Vagina (tissue), 2 donors: ENCODE measurements at places on chromosomes 1 and 21.

DNA sequence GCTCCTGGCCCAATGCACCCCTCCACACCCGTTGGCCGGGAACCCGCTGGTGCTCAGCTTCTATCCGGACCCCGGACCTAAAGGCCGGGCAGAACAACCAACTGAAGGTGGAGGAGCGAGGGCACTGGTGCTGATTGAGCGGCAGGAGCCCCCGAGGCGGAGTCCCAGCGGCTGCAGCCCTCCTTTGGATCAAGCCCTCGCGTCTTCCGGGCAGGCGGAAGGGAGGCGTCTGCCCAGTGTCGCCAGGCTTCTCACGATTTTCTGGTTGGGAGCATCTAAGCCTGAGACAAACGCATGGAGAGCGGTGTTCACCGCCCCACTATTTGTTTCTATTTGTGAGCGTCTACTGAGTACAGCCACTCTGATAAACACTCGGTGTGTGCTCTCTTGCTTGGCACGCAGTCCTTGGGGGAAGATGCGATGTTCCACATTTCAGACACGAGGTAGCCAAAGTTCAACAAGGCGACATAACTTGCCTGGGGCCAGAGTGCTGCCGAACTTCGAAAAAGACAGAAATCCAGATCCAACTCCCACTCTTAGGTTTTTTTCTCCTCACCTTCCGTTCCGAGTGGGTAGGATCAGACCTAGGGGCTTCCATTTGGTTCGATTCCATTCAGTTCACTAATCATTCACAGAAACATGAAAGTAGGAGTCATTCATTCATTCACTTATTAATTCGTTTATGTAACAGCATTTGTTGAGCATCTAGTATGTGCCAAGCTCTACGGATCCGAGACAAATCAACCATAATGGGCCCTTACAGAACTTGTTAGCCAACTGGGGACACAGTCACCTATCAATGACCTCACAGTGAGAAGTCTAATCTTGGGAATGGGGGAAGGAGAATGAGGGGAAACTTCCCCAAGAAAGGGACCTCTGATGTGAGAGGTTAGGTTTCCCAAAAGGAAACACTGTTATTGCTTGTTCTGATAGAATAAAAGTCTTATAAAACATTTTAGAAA lies 4.9 kb upstream of the DMRTA2 start:
- no peak overlapping the region for H3K4me3 ChIP-seq
- H3K27ac ChIP-seq: no peak overlapping the region
- H3K4me1 ChIP-seq: peaks cover 45% of the 10 kb centered on the region

- no peaks in the 10 kb centered on the region for H3K27me3 ChIP-seq
- no peaks in the 10 kb centered on the region for H3K4me1 ChIP-seq
- no peak for DNase-seq
- no peaks in the 10 kb centered on the region for H3K36me3 ChIP-seq
Observed at GRCh38 chr1:175708787-175709186, 34.6 kb downstream of the TNR start.

DNA sequence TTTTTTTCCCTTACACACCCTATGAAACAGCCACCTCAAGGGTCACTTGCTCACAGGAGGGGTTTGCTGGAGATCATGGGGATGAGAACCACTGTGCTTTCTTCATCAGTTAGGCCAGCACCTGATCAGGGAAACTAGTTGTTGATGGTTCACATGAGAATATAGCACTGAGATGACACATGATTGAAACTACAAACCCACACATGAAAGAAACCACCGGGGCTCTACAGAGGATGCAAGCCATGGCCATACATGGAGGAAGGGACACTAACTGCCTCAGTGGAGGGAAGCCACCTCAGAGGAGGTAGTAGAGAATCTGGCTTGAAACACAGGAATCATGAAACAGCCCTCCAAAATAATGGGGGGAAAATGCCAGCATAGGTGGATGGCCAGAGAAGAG lies 63.2 kb downstream of the PRKAB2 start:
- H3K36me3 ChIP-seq: no peaks in the 10 kb centered on the region
- H3K27ac ChIP-seq: no peak overlapping the region
- H3K27me3 ChIP-seq: no peaks in the 10 kb centered on the region
- no peak overlapping the region for H3K4me3 ChIP-seq
- H3K4me1 ChIP-seq: no peaks in the 10 kb centered on the region

DNA sequence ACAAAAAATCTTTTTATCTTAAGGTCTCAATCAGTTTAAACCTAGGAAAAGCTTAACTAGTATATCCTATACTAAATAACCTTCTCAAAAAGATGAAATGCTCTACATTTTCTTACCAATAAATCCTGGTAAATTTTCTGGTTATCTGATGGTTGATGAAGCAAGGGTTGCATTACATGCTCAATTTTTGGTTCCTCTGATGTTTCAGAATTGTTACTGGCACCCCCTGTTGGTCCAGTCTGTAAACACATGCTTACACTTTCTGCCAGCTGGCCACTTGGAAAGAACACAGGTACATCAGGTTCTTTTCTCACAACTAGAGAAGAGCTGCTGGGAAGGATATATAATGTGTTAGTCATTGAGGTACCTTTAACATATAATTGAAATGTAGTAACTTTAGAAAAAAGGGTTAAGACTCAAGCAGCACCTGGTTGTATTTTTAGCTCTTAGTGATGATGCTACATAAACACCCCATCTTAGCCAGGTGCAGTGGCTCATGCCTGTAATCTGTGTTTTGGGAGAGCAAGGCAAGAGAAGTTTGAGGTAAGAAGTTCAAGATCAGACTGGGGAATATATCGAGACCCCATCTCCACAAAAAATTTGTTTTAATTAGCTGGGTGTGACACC lies 30.9 kb upstream of the TAL1 start:
- H3K4me3 ChIP-seq: no peak overlapping the region
- H3K27me3 ChIP-seq: no peaks in the 10 kb centered on the region
- H3K36me3 ChIP-seq: no peaks in the 10 kb centered on the region

- no peaks in the 10 kb centered on the region for H3K36me3 ChIP-seq
- no peak overlapping the region for H3K4me3 ChIP-seq
- H3K27ac ChIP-seq: no peak overlapping the region
- H3K4me1 ChIP-seq: no peaks in the 10 kb centered on the region
Observed at GRCh38 chr1:200224315-200224714, 185.5 kb downstream of the ZNF281 start.

DNA sequence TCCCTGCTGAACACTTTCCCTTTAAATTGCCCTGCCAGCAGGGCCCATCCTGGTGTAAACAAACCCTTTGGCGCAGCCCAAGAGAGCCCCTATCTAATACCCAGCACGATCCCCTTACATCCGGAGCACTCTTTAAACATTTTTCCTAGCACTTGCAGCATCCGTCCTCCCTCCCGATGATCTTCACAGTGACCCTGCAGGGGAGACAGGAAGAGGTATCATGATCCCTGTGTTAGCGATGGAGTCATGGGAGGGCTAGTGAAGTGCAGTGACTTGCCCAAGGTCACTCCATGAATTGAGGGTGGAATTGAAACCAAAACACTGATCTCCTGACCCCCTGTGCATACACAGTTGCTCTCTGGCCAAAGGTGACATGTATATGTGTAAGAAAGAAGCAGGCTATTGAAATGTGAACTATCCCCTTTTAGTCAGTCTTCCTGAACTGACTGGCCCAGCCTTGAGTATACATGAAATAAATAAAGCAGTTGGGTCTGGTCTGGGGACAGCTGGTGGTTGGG lies 9.8 kb upstream of the KCNQ4 start:
- H3K27me3 ChIP-seq: no peaks in the 10 kb centered on the region
- H3K4me1 ChIP-seq: no peaks in the 10 kb centered on the region
- no peak overlapping the region for H3K4me3 ChIP-seq
- DNase-seq: no peak
- H3K36me3 ChIP-seq: no peaks in the 10 kb centered on the region

DNA sequence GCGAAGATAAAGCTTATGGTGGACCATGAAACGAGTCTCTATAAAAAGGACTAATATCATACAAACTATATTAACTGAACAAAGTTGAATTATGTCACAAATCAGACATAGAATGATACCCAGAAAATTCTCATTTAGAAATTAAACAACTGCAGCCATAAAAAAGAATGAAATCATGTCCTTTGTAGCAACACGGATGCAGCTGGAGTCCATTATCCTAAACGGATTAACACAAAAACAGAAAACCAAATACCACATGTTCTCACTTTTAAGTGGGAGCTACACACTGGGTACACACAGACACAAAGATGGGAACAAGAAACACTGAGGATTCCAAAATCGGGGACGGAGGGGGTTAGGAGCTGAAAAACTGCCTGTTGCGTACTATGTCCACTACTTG lies 11.5 kb downstream of the COP1 start:
- H3K27me3 ChIP-seq: no peaks in the 10 kb centered on the region
- H3K27ac ChIP-seq: no peak overlapping the region
- H3K36me3 ChIP-seq: no peaks in the 10 kb centered on the region

GRCh38 chr21:35649186-35649585 lies 411.1 kb downstream of the SETD4 start:
- H3K27ac ChIP-seq: no peak overlapping the region
- no peaks in the 10 kb centered on the region for H3K36me3 ChIP-seq
- peaks cover 13% of the 10 kb centered on the region for H3K4me1 ChIP-seq

DNA sequence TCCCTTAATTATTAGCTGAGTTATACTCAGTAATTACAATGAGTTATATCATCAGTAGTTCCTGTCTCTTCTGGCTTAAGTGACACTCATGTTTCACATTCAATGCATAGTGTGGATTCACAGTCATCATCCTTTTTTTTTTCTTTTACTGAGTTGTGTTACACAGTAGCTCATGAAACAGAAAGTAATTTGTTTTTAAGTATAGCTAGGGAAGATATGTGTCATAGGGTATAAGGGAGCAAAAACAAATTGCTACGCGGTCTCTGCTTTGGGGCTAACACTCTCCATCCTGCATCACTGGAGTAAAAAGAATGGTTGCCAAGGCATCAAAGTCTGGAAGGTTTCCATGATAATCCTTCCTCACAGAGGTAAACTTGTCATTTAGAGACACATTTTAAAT lies 971.7 kb upstream of the NCAM2 start:
- H3K36me3 ChIP-seq: no peaks in the 10 kb centered on the region
- no peak for DNase-seq
- H3K27ac ChIP-seq: no peak overlapping the region

DNA sequence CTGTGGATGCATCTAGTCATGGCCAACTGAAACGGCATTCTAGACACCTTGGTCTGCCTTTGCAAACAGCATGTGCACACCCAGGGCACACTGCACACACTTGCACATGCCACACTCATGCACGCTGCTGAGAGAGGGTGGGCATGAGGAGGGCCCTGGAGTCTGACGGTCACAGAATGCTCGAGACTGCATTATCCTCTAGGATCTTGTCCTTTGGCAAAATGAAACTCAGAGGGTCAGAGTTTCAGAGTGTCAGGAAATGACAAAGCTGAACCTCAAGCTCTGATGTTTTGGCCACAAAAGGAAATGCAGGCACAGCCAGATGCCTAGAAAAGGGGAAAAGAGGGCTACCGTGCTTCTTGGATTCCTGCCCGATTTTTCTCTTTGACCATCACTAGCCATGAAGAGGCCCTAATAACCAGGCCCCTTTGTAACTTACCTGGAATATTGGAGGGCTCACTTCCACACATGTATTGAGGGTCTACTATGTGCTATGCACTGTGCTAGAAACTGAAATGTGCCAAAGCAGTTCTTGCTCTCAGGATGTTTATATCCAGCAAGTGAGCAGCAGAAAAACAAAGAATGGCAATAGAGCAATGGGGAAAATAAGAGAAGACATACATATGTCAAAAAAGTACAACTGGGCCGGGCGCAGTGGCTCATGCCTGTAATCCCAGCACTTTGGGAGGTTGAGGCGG lies 65.4 kb downstream of the TOMM20 start:
- no peak for DNase-seq
- H3K4me3 ChIP-seq: no peak overlapping the region
- H3K36me3 ChIP-seq: no peaks in the 10 kb centered on the region
- no peaks in the 10 kb centered on the region for H3K27me3 ChIP-seq
- peaks cover 45% of the 10 kb centered on the region for H3K4me1 ChIP-seq
- H3K27ac ChIP-seq: no peak overlapping the region

GRCh38 chr1:111825217-111825616 lies 69.5 kb downstream of the DDX20 start:
- no peak overlapping the region for H3K27ac ChIP-seq
- H3K4me3 ChIP-seq: no peak overlapping the region
- DNase-seq: no peak

DNA sequence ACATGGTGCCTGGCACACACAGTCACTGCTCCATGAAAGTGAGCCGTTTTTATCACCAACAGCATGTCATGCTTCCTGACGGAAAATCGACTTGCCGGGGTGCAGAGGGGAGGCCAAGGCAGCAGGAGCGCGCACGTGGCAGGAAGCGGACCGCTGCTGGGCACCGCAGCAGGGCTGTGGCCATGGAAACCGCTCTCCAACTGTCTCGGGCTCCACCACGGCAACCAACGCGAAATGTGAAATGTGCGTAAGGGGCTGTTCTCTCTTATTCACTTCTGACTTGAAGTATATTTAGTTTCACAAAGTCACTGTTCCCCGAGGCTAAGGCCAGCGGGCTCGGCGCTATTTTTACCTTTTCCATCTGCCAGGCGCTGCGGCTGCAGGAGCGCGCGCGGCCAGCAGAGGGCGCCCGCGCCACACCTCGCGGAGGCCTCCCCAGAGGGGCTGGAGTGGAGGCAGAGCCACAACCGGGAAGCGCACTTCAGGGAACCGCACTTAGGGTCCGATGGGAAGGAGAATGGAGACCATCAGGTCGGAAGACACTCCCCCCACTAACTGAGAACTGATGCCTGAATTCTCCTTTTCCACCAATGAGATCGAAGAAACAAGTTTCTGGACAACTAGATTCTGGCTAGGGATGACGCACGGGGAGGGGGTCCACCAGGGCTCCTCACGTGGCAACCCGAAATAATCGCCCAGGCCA lies 19.7 kb downstream of the RCC2 start:
- H3K36me3 ChIP-seq: no peaks in the 10 kb centered on the region
- DNase-seq: no peak
- no peak overlapping the region for H3K27ac ChIP-seq
- peaks cover 5% of the 10 kb centered on the region for H3K4me1 ChIP-seq

DNA sequence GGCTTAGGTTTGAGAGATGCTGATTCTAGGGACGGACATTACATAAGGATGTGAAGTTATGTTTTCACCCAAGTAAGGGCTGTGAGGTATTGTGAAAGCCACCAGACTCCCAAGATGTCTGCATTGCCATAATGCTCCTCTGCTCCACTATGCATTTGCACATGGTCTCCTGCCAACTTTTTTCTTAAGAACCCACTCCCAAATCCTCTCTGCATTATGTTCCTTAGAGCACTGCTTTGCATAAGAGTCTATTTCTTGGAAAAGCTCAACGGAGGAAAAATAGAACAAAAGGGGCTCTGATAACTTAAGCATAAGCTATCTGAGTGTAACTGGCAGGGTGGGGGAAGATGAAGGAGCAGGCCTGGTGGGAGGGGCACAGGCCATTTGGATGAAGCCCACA lies 5.0 kb upstream of the CACNA1E start:
- peaks cover 5% of the 10 kb centered on the region for H3K27me3 ChIP-seq
- no peak overlapping the region for H3K27ac ChIP-seq
- peaks cover 14% of the 10 kb centered on the region for H3K4me1 ChIP-seq
- no peaks in the 10 kb centered on the region for H3K36me3 ChIP-seq
- no peak for DNase-seq
- no peak overlapping the region for H3K4me3 ChIP-seq
